ENCODE measurements at places on chromosomes 12 and 14.

GRCh38 chr12:4472046-4472445, 26.4 kb upstream of the FGF6 start:
- no peak for DNase-seq

DNA sequence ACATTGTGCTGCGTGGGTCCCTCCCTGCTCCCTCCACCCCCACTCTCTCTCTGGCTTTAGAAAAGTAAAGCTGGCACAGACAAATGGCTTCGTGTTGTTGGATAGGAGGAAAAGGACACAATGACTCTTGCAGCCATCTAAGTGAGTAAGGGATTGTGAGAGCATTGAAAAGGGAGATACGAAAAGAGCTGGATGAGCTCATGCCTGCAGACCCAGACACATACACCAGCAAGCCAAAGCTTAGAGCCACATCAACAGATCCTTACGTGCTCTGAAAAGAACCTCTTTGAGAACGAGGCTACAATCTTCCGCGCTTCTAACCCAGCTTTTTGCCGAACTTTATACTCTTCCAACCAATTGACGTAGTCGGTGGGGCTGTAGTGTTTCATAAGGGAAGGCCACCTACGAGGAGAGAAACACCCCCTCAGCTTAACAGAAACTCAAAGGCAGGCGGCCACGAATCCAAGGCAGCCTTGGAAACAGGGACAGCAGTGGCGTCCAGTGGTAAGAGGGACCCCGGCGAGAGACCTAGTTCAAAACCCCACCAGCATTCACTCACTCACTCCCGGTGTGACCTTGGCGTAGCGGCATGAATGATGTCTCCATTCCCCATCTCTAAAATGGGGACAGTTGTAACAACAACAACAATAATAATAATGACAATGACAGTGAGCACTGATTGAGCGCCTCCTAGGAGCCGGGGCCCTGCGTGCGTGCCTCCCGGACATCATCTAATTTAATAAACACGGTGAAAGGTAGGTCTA, 1.1 kb downstream of the FBXO21 start:
- DNase-seq, result peak; percentile 67

GRCh38 chr12:104022786-104023185, 27.2 kb downstream of the GLT8D2 start:
- DNase-seq, result no peak

DNA sequence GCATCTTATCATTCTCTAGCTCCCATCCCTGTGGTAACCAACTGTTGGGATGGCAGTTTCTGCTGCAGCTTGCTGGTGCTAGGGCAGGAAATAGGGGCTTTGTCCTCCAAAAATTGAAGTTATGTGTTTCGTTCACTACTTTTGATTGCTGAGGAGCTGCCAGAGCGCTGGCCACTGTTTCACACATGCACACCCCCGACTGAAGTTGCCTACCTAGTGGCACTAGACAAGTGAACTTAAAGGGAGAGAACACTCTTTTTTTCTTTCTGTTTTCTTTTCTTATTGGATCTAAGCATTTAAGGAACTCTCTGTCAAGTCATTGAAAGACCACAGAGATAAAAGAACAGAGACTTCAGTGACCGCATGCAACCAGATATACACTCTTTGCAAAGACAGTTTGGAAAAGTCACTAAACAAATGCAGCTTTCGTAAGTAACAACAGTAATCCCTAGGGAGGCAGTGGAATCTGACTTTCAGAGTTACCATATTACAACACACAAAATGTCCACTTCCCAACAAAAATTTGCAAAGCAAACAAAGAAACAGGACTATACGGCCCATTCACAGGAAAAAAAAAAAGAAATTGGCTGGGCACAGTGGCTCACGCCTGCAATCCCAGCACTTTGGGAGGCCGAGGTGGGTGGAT, 12.0 kb downstream of the TFCP2 start:
- DNase-seq, result no peak

DNA sequence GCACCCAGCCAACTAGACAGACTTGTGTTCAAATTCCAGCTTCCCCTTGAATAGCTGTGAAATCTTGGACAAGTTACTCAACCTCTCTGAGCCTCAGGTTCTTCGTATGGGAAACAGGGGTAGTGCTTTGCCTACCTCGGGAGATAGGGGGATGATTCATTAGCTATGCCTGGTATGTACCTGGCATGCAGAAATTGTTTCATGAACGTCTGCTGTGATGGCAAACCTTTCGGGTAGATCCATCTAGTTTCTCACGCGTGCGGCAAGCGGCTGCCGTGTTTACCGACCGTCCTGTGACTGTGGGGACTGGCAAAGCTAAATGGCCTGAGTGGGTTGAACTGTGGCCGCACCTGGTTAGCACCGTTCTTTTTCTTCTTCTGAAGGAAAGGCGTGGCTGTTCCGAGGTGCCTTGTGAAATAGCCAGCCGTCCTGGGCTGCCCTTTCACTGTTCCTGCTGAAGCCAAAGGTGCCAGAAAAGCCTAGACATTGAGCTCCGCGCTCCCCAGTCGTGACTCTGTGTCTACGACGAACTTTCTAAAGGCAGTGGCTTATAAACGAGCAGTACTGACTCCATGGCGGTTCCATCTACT, 40.6 kb upstream of the MED13L start:
- DNase-seq, result no peak

DNA sequence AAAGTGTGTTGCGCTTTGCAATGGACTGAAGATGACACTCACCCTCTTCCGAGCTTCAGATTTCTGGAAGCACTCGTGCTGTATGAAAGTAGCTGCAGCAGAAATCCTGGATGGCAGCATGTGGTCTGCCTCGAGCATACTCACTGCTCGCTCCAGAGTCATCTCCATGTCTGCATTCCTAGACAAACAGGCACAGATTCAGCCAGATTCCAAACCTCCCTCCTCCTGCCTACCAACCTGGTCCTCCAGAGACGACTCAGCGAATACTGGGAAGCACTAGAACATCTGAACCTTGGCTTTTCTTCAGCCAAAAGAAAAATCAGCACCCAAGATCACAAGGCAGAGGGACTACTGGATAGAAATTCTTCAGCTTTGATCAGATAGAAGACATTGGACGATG, 27.7 kb downstream of the PKP2 start:
- DNase-seq, result no peak
